ENCODE measurements at places on chromosomes 16 and 17.

DNA sequence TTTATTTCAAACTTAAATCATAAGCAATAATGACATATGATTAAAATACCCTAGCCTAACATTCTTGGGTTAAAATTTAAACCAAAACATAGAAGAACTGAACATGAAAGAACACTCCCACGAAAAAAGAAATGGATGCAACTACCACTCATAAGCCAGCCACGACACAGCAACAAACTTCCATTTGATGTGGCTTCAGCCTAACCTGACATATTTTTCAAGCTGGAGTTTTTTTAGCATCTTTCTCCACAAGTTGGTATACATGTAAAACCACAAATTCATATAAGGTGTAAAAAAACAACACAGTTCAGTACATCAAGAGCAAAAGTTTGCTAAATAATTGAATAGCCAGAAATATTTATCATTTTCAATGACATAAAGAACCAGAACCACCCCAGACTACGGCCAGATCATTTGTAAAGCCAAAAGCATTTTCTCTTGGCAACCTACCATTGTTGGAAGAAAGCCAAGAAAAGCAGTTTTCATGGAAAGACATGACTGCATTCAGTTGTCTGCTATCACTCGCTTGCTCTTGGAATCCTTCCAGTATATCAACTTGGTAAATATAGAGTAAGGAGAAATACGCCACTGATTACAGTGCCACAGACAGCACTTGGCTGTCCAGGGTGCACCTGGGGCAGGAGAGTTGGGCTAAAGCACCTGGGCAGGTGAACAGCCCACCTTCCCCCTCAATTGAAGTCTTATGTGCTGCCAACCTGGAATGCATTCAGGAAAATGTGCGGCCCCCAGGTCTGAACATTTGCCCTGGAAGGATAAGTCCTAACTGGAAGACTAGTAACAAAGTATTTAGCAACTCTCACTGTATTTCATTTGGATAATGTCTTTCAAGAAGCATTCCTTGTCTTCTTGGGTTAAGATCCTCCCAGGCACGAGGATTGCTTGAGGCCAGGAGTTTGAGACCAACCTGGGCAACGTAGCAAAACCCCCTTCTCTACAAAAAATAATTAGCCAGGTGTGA is 60.5 kb downstream of the CREBBP start:
- no peak for DNase-seq

DNA sequence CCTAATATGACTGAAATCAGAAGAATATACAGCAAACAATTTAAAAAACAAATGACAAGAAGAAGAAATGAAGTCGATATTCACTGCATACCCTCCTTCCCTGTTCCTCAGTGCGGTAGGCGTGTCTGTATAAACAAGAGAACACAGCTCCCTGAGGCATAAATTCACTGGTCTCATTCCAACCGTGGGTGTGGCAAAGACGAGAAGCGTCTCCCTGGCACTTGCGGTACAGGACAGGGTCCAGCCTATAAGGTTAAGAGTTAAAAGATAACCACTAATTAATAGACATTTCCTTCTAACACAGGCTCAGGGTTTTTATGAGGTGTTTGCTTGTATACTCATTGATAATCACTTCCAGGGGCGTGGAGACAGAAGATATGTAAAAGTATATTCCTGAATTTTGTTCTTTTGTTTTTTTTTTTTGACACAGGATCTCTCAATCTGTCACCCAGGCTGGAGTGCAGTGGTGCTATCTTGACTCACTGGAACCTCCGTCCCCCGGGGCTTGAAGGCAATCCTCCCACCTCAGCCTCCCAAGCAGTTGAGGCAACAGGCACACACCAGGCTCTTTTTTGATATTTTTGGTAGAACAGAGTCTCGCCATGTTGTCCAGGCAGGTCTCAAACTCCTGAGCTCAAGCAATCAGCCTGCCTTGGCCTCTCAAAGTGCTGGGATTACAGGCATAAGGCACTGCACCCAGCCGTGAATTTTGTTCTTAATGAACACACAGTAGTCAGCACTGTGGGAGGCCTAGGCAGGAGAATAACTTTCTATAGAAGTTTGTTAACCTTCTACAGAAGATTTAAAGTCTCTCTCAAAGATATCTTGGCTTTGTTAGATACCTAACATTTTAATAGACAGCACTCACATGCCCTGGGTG is 59.1 kb upstream of the CLEC18B start:
- DNase-seq, result no peak

DNA sequence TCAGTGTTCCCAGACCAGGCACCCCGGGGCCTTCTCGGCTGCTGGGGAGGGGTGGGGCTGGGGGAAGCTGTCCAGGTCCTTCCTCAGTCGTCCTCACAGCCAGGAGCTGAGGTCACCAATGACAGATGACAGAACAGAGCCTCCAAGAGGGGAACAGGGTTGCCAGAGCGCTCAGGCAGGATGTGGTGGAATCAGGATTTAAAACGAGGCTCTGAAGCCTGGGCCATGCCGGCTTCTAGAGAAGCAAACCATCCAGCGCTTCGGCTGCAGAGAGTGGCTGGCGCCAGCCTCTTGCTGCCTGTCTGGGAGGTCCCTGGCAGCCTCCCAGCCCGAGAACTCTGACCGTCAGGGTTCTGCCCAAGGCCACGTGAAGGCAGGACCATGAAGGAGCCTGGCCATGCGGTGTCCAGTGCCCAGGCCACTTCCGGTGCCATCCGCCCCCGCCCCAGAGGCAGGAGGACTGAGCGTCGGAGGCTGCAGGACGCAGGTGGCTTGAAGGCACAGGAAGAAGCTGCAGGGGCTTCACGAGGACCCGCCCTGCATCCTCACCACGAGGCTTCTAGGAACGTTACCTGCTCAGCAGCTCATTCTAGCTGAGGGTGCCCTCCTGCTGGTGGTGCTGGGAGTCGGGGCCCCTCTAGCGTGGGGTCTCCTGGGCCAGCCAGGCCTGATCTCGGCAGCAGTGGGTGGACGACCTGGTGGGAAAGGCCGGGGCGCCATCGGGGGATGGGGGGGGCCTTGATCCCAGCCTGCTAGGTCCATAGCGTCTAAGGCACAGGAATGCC is 78.5 kb downstream of the KLHDC4 start:
- no peak for DNase-seq

DNA sequence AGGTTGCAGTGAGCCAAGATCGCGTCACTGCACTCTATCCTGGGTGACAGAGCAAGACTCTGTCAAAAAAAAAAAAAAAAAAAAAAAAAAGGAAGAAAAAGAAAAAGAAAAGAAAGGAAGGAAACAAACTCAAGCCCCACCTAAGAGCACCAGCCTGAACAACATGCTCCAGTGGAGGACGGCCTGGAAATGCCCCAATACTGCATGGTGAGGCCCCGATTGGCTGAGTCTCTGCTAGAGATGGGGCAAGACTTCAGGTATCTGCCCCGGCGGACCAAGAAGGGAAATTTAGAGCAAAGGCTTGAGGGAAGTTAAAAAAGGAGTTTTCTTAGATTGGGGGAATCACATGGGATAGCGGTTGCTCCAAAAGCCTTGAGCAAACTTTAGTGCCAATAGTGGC is 10.4 kb upstream of the ZNF652 start:
- no peak for DNase-seq

GRCh38 chr16:59356709-59357108 is 622.6 kb upstream of the GOT2 start:
- DNase-seq, result no peak

GRCh38 chr16:24975428-24975889 is 39.7 kb downstream of the ARHGAP17 start:
- no peak for DNase-seq

GRCh38 chr17:77914385-77915254 is 43.9 kb upstream of the TNRC6C start:
- DNase-seq, result no peak

DNA sequence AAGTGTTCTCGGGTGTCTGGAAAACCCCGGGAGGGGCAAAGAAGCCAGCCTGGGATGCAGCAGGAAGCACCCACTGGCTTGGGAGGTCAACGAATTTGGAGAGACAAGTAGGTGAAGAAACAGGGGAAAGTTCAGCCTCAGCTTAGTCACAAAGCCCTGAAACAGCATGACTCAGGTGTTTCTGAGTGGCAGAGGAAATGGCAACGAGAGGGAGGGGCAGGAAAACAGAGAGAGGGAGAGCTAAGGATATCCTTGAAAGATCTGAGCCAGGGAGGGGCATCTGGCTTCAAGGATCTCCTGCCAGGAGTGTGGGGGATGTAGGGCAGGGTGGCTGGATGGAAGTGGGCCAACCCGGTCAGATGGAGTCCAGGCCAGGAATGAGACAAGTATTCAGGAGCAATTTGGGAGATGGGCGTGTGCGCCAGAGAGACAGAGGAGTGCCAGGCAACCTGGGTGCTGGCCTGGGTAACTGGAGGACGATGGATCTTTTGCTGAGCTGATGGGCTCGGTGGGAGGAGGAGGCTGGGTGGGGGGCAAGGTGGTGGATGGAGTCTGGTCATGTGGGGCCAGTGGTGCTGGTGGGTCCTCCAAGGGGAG is 27.2 kb downstream of the ABCC3 start:
- no peak for DNase-seq

DNA sequence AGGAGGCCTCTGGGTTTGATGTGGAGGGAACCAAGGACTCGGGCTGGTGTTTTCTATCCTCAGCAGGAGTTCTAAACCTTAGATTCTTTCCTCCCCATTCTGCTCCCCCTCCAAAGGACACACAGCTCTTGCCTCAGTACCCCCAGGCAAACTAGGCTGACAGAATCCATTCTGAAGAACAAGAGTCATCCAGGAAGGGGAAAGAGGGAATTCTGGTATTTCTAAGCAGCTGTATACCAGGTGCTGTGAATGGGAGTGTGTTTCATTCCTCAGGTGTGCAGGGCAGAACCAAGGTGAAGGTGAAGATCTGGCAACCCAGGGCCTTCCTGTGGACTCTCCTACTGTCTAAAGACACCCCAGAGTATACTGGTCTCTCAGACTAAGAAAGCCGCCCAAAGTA is 4.1 kb downstream of the INPP5K start:
- no peak for DNase-seq

DNA sequence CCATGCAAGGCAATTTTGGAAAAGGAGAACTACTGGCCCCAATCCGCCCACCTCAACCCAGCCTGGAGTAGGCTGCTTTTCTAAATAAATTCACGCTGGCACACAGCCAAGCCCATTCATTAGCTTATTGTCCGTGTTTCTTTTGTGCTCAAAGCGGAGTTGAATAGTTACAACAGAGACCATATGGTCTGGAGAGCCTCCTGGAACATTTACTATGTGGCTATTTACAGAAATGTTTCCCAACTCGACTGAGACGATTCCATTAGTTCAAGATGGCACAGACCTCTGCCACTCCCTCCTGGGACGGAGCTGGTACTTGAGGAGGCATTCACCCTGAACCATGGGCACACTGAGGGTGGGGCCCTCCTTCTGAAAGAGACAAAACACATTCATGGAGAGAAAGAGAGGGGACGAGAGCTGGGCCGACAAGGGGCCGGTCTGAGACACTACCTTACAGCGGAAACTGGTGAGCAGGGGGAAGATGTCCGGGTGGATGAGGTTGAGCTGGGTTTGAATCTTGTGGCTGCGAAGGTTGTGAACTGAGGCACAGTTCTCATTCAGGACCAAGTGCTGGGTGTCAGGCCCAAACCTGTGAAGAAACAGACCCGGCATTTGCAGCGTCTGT is 15.7 kb downstream of the ELAC2 start:
- DNase-seq, result no peak

Data from T-helper 17 cell (primary cell).